ENCODE measurements at places on chromosomes 6 and 20.

GRCh38 chr6:156028335-156029131 is 572.9 kb upstream of the NOX3 start:
- DNase-seq: no peak

DNA sequence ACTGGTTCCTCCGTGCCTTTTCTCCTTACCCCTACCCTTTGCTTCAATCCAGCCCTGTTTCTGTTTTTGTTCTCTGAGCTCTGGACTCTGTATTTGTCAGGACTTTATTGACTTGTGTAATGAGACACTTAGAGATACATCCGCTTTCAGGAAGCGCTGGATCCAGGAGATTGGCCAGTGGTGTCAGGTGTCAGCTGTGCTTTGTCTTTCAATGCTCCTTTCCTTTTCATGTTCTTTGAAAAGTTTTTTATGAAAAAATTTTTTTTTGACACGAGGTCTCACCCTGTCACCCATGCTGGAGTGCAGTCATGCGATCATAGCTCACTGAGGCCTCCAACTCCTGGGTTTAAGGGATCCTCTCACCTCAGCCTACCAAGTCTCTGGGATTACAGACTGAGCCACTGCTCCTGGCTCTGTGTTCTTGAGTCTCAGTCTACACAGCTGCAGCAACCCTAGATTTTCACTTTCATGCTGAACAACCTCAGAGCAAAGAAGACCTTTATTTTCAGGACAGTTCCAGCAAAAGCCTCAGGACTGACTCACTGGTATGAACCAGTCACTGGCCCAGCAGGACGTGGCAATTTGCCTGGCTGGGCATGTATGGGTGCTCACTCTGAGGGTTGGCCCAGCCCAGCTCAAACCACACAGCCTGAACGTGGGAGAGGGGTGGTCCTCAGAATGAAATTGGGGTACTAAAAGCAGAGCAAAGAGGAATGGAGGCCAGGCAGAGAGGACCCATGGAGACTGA is 108.5 kb downstream of the DHX35 start:
- DNase-seq: no peak

- no peak for DNase-seq
These were observed 45.7 kb upstream of the RNF24 start for GRCh38 chr20:4060856-4061695.

DNA sequence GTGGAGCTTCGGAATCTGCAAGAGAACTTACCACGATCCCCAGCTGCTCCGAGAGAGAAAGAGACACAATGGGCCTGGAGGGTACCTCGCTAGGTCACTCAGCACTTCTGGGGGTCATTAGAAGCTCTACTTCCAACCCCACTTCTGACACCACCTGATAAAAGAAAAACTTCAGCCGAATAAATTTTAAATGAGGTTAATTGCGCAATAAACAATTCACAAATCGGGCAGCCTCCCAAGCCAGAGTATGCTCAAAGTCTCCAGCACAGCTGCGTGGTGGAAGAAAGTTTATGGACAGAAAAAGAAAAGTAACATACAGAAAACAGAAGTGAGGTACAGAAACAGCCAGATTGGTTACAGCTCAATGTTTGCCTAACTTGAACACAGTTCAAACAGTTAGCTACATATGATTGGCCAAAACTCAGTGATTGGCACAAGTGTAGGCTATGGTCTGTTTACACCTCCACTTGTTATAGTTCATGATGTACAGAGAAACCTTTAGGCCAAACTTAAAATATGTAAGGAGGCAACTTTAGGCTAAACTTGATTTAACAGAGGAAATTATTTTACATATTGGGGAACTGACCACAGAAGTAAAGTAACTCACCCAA is 52.6 kb downstream of the COL11A2 start:
- DNase-seq: no peak

GRCh38 chr6:104400844-104401243 is 458.9 kb downstream of the HACE1 start:
- DNase-seq: no peak

DNA sequence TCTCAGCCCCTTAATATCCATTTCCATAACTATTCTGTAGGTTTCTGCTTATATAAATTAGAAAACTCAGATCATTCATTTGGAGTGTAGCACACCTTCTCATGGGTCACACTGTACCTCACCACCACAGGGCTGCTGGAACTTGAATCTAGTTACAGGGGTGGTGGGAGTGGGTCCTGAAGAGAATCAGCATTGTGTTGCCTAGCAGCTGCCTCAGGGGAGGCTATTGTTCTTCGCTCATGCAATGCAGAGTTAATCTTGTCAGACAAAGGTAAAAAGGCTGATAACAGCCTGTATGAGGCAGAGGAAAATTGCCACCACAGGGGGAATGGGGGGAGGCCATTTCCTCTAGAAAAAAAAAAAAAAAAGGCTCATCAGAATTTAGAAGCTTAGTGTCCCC is 496.0 kb upstream of the ADGRB3 start:
- DNase-seq: no peak

GRCh38 chr20:8362457-8362856 is 230.4 kb downstream of the PLCB1 start:
- DNase-seq: no peak

DNA sequence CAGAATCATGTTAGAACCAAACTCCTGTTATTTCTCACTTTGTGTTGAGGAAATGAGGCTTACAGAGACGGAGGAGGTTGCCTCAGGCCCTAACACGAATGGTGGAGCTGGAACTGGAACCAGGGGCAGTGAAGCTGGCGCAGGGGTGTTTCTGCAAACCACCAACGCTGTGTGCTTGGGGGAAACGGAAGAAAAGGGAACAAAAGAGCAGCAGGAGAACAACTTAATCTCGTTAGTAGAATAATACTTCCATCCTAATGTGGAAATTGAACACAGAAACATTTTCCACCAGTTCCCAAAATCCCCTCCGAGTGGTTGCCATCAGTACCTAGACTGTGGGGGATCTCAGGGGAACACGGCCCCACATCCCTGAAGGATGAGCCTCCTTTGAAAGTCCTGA is 103.4 kb upstream of the FRMD1 start:
- no peak for DNase-seq

DNA sequence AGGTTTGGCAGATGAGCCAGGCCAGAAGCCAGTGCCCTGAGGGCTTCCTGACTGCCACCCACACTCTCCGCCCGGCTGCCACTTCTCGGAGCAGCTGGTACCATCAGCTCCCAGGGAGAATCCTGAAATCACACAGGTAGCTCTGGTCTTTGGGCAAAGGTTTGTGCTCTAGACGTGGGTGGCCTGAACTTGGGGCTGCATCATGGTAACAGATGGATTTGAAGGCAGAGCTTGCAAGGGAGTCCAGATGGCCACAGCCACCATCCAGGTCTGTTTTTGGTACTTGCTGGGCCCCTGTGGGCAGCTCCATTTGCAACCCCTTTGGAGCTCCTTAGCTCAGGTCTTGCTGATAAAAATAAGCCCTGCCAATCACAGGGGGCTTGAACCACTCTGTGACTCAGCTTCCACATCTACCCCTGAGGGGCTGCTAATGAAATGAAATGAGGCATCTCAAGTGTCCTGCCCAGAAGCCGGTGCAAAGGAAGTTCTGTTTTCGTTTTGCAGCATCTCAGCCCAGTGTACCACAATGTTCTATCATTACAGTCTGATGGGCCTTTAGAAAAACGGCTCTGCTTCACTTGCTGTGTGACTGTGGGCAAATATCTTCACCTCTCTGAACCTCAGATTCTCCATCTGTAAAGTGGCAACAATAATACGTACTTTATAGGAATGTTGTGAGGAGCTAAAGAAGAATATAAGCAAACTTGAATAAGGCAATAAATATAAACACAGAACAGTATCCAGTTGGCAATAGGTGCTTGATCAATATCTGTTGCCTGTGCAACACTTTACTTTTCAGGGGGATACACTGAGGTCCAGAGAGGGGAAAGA is 25.1 kb upstream of the CDH22 start:
- DNase-seq: no peak

GRCh38 chr20:30611239-30611984 is 646.1 kb upstream of the DEFB115 start:
- DNase-seq: no peak

- DNase-seq: no peak
These were observed 49.2 kb downstream of the PPP1R16B start for GRCh38 chr20:38854654-38855066.

- DNase-seq: no peak
These were observed 64.1 kb downstream of the MMS22L start for GRCh38 chr6:97218912-97219311.

- no peak for DNase-seq
These were observed 917.7 kb downstream of the PHF3 start for GRCh38 chr6:64553249-64553786.

- no peak for DNase-seq
These were observed 72.8 kb upstream of the ADTRP start for GRCh38 chr6:11851387-11851786.

GRCh38 chr20:44810061-44810390 is 320 bp downstream of the RIMS4 start:
- DNase-seq: no peak

GRCh38 chr6:2448826-2449571 is 203.6 kb upstream of the GMDS start:
- no peak for DNase-seq

DNA sequence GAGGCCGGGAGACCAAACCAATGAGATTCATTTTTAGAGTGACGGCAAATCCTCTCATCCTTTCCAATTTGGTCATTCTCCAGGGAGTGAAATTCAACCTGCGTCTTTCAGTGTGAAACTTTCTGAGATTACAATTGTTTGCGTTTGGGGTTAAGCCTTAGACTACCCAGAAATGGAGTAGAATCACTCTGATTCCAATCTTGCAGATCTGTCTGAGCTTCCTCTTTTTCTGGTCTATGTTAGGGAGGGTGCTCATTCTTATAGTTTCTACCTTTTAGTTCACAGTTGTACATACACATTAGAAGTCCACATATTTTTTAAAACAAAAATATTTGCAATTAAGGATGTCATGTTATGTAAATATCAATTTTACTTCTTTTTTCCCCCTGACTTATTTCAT is 183.0 kb upstream of the PHACTR1 start:
- no peak for DNase-seq
